Breast epithelium (tissue), 4 donors: ENCODE measurements at places on chromosomes 7 and 10. TPM values are rescaled to one million over a fixed set of nuclear protein-coding genes. Genes with fewer than 3 reads are reported as not detected.

DNA sequence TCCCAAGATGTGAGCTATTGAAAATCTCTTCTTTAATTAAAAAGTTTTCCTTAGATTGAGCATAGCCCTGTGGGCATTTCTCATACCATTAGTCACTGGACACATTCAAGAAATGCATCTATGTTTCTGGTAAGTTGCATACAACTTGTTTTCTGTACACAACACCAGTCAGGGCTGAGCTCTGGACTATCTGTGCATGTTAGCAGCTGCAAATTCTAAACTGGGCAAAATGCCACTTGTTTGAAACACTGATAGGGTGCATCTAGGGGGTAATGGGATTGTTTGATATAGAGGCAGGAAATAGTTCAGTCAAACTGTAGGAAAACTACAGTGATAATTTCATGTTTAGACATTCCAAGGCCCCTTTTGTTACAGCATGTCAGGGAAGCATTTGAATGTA, 145.6 kb upstream of the NPY start:
- no peak overlapping the region for H3K4me3 ChIP-seq
- H3K36me3 ChIP-seq = no peaks in the 10 kb centered on the region
- no peaks in the 10 kb centered on the region for H3K4me1 ChIP-seq

- peak; percentile 38 for DNase-seq
- no peaks in the 10 kb centered on the region for H3K4me1 ChIP-seq
- H3K27ac ChIP-seq = peak within 1 kb of the TSS; percentile 75
- no peaks in the 10 kb centered on the region for H3K27me3 ChIP-seq
Observed at GRCh38 chr10:89391907-89392756, at the start of gene IFIT1. TSS of gene IFIT1 (plus strand) at chr10:89392623. CDS start at chr10:89392713, 90 bp downstream.

DNA sequence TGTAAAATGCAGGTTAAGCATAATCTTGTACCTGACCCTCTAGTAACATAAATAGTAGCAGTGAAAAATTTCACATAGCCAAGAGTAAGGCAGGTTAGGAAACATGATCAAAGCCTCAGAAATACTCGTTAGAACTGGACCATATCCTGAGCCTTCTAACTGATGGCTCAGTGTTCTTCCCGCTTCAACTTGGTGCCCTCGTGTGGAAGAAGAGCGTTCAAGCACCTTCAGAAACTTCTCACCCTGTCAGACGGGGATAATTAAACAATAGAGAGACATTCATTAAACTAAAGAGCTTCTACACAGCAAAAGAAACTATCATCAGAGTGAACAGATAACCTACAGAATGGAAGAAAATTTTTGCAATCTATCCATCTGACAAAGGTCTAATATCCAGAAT, 124.5 kb downstream of the MYOF start:
- H3K27me3 ChIP-seq = no peaks in the 10 kb centered on the region
- no peak for DNase-seq
- H3K4me1 ChIP-seq = no peaks in the 10 kb centered on the region
- no peak overlapping the region for H3K4me3 ChIP-seq
- peaks cover 22% of the 10 kb centered on the region for H3K36me3 ChIP-seq

DNA sequence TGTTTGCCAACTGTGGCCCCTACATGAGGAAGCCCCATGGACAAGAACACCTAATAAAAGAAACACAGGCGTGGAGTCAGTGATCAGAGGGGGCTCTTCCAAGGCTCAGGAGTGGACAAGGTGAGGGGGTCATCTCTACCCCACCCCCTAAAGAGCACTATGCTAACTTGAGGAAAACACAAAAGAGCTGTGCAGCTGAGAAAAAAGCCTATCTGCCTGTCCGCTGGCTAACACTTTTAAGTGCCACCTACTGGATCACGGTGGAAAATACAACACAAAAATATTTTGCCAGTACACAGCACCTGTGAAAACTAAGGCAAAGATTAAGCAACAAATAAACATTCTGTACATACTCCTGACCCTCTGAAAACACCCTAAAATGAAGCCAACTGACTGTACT, 53.1 kb upstream of the COBL start:
- no peaks in the 10 kb centered on the region for H3K27me3 ChIP-seq
- H3K4me3 ChIP-seq = no peak overlapping the region
- H3K36me3 ChIP-seq = no peaks in the 10 kb centered on the region
- H3K27ac ChIP-seq = no peak overlapping the region
- DNase-seq = no peak

DNA sequence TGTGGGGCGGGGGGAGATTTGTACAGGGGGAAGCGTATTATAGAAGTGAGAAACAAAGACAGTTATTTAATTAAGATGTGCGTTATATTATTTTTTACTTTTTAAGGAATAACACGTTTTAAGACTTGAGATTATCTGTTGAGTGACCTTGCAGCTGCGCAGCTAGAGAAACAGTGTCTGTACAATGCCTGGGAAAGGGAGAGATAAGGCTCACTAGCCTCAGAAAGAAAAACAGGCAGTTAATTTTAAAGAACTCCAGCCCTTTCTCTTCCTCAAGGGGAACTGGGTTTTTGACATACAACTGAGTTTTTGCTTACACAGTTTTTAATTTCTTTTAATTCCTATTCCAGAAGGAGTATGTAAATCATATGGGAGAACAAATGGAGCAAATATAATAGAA, 50.7 kb downstream of the LMBR1 start:
- no peak overlapping the region for H3K4me3 ChIP-seq
- H3K36me3 ChIP-seq = no peaks in the 10 kb centered on the region
- no peaks in the 10 kb centered on the region for H3K4me1 ChIP-seq
- H3K27me3 ChIP-seq = no peaks in the 10 kb centered on the region
- H3K27ac ChIP-seq = no peak overlapping the region

- H3K27me3 ChIP-seq = no peaks in the 10 kb centered on the region
- no peaks in the 10 kb centered on the region for H3K4me1 ChIP-seq
- H3K27ac ChIP-seq = no peak overlapping the region
- no peaks in the 10 kb centered on the region for H3K36me3 ChIP-seq
Observed at GRCh38 chr10:132940791-132941465, 1.4 kb downstream of the CFAP46 start.

GRCh38 chr10:106734220-106734619, 430.3 kb downstream of the SORCS1 start:
- H3K27me3 ChIP-seq = no peaks in the 10 kb centered on the region
- no peak overlapping the region for H3K4me3 ChIP-seq
- no peaks in the 10 kb centered on the region for H3K36me3 ChIP-seq
- H3K4me1 ChIP-seq = no peaks in the 10 kb centered on the region

DNA sequence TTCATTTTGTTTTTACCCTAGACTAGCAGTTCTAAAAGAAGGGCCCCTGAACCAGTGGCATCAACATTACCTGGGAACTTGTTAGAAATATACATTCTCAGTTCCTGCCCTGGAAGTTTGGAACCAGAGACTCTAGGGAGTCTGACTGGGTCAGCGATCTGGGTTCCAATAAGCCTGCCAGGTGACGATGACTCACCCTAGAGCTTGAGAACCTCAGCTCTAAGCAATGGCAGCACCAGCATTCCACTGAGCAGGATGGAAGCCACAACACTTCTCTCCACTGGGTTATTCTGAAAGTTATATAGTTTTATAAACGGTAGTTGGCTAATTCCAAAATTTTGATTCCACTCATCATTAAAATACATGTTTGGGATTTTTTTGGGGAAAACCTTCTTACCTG, 97.0 kb upstream of the AMPH start:
- H3K4me1 ChIP-seq = no peaks in the 10 kb centered on the region
- no peak overlapping the region for H3K27ac ChIP-seq
- DNase-seq = no peak
- H3K27me3 ChIP-seq = no peaks in the 10 kb centered on the region
- H3K36me3 ChIP-seq = no peaks in the 10 kb centered on the region

GRCh38 chr10:62373995-62374861, at the start of gene ZNF365:
TSS of gene ZNF365 (plus strand) at chr10:62374369. CDS start at chr10:62376194, 1,825 bp downstream.
- H3K36me3 ChIP-seq = no peaks in the 10 kb centered on the region
- H3K4me3 ChIP-seq = peak within 1 kb of the TSS; percentile 63
- peak within 1 kb of the TSS; percentile 21 for H3K27ac ChIP-seq
- no peaks in the 10 kb centered on the region for H3K4me1 ChIP-seq
- no peaks in the 10 kb centered on the region for H3K27me3 ChIP-seq

GRCh38 chr7:97272237-97272975, 154.9 kb downstream of the SDHAF3 start:
- no peaks in the 10 kb centered on the region for H3K27me3 ChIP-seq
- no peaks in the 10 kb centered on the region for H3K36me3 ChIP-seq
- no peak overlapping the region for H3K27ac ChIP-seq
- no peak for DNase-seq
- H3K4me1 ChIP-seq = no peaks in the 10 kb centered on the region

- no peaks in the 10 kb centered on the region for H3K4me1 ChIP-seq
- no peak for DNase-seq
- peak overlapping the region; percentile 73 for H3K27ac ChIP-seq
Observed at GRCh38 chr7:94410413-94411187, 15.9 kb downstream of the COL1A2 start.

DNA sequence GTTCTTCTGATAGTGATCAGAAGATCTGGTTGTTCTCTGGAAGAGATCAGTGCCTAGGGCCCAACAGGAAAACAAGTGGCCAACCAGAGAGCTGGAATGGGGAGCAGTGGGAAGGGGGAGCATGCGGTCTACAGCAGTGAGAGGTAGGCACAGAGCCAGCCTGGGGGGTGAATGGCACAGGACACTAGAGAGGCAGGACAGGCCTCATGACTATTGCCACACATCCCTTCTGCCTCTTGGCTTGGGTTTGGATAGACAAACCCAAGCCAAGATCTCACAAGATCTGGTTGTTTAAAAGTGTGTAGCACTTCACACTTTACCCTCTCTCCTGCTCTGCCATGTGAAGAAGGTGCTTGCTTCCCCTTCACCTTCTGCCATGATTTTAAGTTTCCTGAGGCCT, 224.4 kb downstream of the ARHGAP12 start:
- DNase-seq = no peak
- no peak overlapping the region for H3K27ac ChIP-seq
- no peaks in the 10 kb centered on the region for H3K36me3 ChIP-seq

DNA sequence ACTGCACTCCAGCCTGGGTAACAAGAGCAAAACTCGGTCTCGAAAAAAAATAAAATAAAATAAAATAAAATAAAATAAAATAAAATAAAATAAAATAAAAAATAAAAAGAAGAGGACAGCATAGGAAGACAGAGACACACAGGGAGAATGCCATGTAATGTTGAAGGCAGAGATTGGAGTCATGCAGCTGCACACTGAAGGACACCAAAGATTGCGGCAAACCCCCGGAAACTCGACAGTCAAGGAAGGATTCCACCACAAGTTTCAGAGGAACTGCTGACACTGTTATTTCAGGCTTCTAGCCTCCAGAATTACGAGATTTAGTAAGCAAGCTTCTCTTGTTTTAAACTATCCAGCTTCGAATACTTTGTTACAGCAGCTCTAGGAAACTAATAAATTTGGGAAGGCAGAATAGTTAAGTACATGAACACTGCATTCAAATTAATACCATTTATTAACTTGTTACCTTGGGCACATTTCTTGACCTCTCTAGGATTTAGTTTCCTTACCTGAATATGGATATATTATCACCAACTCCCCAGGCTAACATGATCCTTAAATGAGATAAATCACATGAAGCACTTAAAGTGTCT, 9.5 kb downstream of the CPED1 start:
- no peaks in the 10 kb centered on the region for H3K4me1 ChIP-seq
- H3K4me3 ChIP-seq = no peak overlapping the region
- no peaks in the 10 kb centered on the region for H3K36me3 ChIP-seq
- no peak for DNase-seq
- no peak overlapping the region for H3K27ac ChIP-seq

GRCh38 chr10:92990615-92991014, 70.0 kb upstream of the CYP26C1 start:
- H3K4me1 ChIP-seq = no peaks in the 10 kb centered on the region
- no peaks in the 10 kb centered on the region for H3K27me3 ChIP-seq
- H3K4me3 ChIP-seq = no peak overlapping the region

DNA sequence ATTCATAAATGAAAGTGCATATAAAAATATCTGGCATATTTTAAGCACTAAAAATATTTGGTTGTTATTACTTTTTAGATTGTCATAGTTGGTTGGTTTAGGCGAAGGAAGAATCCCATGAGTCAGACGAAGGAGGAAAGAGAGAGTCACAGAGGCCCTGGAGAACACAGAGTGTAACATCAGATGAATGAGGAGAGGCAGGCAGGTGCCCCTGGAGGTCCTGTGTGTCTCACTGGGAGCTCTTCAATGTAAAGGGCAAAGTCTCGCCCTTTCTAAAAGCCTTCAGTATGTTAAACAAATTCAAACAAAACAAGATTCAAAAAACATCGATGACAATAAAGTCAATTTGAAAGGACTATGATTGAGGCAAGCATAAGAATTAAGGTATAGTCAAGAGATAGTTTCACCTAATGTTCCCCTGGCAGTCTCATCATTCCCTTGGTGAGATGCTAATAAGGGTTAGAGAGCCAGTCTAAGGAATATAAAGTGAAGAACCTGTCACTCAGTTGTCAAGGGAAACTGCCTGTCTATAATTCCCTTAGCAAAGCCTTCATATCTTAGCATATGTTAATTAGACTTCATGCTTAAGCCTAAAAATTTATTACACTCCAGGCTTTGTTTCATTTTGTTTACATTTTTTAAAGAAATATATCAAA, 194.3 kb downstream of the TPK1 start:
- no peaks in the 10 kb centered on the region for H3K4me1 ChIP-seq
- no peaks in the 10 kb centered on the region for H3K36me3 ChIP-seq
- no peak overlapping the region for H3K4me3 ChIP-seq
- no peak for DNase-seq
- H3K27me3 ChIP-seq = no peaks in the 10 kb centered on the region
- no peak overlapping the region for H3K27ac ChIP-seq

DNA sequence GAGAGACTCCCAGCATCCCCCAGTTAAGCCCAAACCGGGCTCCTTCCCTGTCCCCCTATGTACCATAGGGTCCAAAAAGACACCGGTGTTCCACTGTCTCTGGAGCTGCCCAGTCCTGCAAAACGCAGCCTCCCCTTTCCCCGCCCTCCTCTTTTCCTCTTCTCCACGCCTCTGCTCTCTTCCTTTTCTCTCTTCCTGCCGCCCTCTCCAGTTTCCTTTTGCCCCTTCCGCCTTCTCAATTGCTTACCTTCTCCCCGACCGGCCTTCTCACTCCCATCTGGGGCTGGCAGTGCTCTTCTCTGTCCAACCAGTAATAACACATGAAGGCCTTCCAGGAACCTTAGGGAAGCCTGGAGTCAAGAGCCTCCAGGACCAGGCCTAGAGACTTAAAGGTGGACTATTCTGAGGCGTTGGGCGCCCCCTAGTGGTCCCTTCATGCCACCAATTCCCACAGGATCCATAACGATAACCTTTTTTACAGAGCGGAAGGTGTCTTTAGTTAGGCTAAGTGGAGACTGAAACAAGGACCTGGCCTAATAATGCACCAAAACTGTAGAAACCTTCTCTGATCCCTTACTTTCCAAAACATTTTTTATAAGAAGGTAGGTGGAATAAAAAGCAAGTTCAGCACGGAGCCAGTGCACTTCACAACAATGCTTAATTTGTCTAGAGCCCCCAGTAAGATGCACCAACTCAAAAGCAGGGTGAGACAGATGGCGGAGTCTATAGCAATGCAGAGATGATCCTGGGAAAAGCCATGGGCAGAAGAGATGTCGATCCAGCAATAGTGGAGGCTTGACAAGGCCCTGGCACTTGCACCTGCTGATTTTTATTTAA, 27.2 kb upstream of the MSRB2 start:
- DNase-seq = peak; percentile 35
- no peaks in the 10 kb centered on the region for H3K27me3 ChIP-seq
- H3K27ac ChIP-seq = no peak overlapping the region

- H3K36me3 ChIP-seq = no peaks in the 10 kb centered on the region
- H3K4me3 ChIP-seq = no peak overlapping the region
- H3K27me3 ChIP-seq = no peaks in the 10 kb centered on the region
- DNase-seq = no peak
- peaks cover 7% of the 10 kb centered on the region for H3K4me1 ChIP-seq
Observed at GRCh38 chr10:110144507-110144906, 62.9 kb upstream of the MXI1 start.

The CCL24 gene
- not detected for total RNA-seq

The TFPI2 gene
- 223 TPM for total RNA-seq

The ELN gene
- total RNA-seq = 134 TPM

The ATXN7L1 gene
- total RNA-seq = 12.5 TPM

The CDC14C gene
- total RNA-seq = not detected
